ENCODE measurements at places on chromosomes 1 and 21.

- no peak for DNase-seq
Observed at GRCh38 chr1:234775477-234776246, 165.7 kb upstream of the IRF2BP2 start.

DNA sequence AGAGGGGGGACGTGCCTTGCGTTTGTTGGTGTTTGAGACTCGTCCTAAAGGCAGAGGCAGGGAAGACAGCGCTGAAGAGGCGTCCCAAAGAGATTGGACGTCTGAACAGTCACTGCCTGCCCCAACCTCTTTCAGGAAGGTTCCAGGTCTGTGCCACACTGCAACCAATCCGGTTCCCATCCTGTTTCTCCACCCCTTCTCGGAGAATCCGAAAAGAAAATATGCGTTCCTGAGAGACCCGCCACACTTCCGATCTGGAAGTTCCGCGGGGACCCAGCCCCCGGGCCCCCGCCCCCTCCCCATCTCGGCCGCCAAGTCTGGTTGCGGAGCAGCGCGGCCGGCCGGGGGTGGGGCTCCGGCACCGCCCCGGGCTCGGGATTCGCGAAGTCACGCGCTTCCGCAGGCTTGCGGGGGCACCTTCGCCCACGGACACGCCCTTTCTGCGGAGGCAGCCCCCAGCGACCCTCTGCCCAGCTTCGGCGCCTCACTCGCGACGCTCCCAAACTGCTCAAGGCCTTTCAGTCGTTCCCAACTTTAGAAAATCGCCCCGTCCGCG lies 124.5 kb upstream of the DPYD start:
- no peak for DNase-seq

DNA sequence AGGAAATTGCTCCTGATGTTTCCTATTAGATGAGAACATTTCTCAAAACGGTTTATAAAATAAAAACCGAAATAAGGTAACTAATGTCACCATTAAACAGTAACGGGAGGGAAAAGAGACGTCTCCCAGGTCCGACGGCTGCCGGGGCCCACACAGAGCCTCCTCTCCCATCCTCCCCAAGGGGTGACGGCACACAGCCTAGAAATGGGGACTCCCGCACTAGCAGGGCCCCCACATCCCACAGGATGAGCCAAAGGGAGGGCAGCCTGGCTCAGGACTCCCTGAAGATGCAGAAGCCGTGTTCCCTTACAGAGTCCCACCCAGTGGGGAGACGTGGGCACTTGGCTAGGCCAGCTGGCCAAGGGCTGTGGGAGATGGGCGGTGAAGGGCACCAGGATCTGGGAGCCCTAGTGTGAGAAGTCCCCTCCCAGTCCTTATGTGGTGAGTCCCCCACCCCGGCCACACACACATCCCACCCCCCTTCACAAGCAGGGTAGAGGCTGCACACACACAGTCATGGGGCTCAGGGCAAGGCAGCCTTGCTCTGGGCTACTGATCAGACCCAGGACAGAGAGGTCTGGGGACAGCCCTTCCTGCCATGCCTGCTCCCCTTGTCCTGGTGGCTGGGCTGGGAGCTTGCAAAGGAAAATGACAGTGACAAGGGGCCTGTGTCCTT lies 3.3 kb downstream of the KRTAP10-3 start:
- no peak for DNase-seq

- DNase-seq, result no peak
Observed at GRCh38 chr1:101363891-101364318, 127.1 kb downstream of the S1PR1 start.

- no peak for DNase-seq
Observed at GRCh38 chr21:35764077-35764476, 296.2 kb downstream of the SETD4 start.

DNA sequence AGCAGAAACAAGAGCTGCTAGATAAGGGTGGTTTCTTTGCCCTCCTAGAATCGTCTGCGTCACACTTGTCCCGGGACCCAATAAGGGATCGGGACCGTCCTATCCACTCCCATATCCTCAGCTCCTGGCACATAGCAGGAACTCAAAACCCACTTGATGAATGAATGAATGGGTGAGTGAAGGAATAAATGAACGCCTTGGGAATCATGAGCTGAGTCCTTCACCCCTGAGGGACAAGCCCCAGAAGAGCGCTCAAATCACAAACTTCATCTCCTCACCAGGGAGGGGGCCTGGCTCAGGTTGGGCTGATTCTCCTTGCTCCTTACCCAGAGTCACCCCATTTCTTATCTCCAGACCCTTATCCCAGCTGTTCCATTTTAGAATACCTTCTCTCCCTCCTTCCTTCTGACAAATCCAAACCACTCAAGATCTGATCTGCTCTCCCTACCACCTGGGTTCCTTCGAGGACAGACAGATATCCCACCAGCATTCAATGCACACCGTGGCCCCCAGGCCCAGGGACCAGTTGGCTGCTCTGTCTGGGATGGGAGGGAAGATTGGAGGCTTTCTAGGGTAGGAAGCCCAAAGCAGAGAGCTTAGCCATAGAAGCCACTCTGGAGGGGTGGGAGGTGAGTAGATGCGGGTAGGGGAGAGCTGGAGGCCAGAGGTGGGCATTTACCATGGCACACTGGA lies 643 bp upstream of the MOB3C start:
- DNase-seq, result no peak

DNA sequence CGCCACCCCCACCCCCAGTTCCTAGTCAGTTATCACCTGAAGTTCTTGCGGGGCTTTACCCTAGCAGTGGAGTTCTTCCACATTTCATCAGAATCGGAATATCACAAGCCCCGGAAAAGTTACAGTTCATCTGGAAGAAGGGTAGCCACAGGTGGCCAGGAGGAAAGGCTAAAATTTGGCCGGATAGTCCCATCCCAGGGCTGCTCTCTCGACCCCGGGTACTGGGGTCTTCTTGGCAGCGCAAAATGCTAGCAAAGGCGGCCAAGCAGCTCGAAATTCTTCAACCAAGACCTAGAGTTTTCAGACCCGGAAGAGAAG lies 7.9 kb downstream of the HLX start:
- no peak for DNase-seq
